Mammary epithelial cell (primary cell): ENCODE measurements at places on chromosomes 5 and 9.

DNA sequence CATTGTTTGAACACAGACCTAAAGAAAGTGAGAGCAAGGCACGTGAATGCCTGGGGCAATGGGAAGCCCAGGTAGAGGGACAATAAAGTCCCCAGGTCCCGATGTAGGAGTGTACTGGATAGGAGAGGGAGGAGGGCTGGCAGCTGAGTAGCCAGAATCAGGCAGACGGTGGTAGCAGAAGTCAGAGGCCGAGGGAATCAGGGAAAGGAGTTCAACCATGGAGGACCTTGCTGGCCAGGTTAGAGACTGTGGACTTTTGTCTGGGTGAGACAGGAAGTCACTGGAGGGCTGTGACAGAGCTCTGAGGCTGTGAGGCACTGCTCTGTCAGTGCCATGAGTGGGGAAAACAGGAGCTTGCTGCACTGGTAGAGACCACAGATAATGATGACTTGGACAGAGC lies 248.2 kb downstream of the EFNA5 start:
- DNase-seq = no peak

- no peak for DNase-seq
These were observed 12.9 kb downstream of the NLN start for GRCh38 chr5:65734921-65735320.

GRCh38 chr5:135179308-135179980 lies 145.4 kb upstream of the PITX1 start:
- DNase-seq = no peak

DNA sequence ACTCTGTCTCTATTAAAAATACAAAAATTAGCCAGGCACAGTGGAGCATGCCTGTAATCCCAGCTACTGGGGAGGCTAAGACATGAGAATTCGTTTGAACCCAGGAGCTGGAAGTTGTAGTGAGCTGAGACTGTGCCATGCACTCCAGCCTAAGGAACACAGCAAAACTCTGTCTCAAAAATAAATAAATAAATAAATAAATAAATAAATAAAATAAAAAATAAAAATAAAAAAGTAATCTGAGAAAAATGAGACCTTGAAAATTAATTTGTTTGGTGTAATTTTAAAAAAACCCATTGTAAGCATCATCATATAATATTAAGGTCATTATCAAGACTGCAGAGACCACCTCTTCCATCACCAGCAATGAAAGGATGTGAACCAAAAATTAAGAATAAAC lies 997.1 kb downstream of the CDH18 start:
- no peak for DNase-seq

- DNase-seq = no peak
These were observed 11.8 kb upstream of the NADK2 start for GRCh38 chr5:36253575-36253974.

- DNase-seq = no peak
These were observed 187.1 kb downstream of the MEF2C start for GRCh38 chr5:88695931-88696330.

DNA sequence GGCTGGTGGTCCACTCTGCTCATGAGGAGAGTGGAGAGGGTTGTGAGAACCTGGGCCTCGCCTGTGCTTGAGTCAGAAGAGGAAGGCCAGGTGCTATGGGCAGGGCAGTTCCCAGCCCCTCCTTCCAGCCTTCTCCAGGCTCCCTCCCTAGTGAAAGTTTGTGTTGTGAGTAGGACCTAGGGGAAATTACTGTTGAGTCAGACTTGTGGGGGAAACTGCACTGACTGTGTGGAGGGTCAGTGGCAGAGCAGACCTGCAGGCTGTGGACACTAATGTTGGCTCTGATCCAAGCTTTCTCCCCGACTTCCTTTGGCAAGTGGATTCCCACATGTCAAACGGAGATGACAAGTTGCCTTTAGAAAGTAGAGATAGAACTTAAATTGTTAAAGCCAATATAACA lies 102.6 kb downstream of the ARHGAP26 start:
- peak; percentile 98 for DNase-seq

GRCh38 chr5:91174396-91174795 lies 208.7 kb downstream of the ARRDC3 start:
- no peak for DNase-seq

DNA sequence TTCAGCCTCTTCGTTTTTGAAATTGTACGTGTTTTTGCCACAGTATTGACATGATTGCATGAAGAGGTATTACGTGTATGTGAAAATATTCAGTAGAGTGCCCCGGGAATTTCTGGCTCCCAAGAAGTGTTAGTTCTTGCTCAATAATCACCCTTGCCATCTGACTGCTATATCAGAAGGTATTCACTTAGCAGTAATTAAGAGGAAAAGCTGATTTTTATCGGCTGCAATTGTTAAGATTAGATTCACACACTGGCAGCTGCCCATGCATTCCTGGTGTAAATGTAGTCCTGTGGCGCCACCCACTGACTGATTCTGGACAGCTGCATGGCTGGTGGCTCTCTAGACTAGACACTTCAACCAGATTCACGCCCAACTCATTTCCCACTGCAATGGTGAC lies 440.1 kb upstream of the ADAMTS16 start:
- DNase-seq = peak; percentile 64

DNA sequence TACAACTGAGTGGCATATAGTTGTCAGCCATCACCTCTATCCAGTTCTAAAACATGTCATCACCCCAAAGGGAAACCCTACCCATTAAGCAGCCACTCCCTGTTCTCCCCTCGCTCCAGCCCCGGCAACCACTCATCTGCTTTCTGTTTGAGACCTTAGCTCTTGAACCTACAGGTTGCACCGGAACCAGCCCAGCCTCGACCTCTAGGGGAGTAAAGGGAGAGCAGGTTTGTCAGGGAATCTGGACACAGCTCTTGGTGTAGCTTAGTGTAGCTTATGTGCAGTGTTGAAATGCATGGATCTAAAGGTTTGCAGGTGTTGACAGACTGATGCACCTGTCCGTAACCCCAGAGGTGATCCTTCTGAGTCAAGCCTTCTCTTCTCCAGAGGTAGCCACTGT lies 30.0 kb downstream of the NEURL1B start:
- DNase-seq = no peak

DNA sequence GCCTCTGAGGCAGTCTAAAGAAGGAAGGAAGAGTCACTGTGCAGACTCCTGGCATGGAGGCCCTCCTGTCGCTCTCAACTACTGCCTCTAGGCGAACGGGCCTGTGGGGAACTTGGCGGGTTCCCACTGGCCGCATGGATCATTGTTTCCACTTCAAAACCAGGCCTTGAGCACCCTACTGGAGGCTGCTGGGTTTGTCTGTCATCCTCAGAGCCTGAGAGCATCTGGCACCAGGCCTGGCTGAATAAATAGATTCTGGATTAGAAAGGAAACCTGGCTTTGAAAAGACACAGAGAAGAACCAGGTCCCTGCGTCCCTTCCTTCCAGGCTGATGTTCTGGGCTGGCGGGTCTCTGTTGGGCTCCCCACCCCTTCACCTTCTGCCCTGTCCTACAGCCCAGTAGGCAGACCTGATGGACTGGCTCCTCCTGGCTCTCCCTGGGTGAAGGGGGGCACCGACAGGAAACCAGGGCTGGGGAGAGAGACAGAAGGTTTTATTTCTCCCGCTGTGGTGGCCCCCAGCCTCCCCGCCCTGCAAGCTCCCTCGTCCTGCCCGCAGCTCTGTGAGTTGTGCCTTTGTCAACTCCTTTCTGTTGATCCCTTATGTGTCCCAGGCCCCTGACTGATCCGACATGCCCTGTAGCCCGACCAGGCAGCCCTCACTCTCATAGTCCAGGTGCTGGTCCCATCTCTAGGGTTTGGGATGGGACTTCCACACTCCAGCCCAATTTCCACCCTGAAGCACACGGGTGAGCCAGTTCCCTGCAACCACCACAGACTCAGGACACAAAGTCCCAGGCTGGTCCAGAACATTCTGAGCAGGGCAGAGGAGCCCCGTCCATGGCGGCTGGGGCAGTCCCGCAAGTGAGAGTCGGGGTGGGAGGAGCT lies 50.1 kb downstream of the ADAMTS2 start:
- DNase-seq = no peak

DNA sequence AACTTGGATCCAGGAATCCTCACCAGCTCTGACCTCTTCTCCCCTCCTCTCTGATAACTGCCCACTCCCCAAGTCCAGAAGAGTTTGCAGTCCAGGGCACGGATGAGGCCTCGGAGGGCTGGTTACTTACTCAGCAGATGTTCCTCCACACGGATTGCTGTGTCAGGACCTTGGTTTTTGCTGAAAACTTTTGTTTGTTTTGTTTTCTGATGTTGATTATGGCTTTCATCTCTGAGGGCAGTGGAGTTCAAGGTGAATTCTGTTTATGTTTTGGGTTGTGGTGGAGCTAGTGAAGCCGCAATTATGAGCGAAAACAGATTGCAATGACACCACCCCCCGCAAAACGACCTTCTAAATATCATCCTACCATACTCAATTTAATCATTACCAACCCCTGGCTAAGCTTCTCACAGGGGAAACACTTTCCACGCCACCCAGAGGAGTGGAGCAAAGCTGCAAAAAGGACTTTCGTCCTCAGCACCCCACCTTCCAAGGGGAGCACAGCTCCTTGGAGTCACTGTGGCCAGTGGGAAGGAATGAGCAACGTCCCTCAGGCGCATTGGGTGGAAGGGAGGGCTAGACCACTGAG lies 92.7 kb upstream of the SAP30L start:
- no peak for DNase-seq

DNA sequence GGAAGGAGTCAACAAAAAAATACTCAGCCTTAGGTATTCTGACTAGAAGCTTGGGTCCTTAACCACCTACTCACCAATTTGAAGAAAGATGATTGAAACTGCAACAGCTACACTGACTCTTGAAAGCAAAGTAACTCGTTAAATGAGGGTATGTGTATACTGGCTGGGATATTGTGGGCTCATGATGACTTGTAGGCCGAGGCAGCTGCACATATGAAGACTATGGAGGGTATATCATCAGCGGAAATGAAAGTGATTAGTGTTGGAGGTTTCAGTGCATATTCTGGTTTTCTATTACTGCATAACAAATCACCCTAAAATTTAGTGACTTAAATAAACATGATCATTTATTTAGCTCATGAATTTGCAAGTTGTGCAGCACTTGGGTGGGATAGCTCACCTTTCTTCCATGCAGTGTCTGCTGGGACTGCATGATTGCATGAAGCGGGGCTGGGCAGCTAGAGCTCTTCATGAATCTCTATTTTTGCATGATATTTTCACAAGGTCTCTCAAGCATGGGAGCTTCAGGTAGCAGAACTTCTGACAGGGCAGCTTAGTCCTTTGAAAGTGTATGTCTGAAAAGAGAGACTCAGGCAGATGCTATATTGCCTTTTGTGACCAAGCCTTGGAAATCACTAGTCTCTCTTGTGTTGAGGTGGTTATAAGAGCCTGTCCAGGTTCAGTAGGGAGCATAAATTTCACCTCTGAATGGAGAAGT lies 96.1 kb upstream of the CDKN2B start:
- DNase-seq = no peak

DNA sequence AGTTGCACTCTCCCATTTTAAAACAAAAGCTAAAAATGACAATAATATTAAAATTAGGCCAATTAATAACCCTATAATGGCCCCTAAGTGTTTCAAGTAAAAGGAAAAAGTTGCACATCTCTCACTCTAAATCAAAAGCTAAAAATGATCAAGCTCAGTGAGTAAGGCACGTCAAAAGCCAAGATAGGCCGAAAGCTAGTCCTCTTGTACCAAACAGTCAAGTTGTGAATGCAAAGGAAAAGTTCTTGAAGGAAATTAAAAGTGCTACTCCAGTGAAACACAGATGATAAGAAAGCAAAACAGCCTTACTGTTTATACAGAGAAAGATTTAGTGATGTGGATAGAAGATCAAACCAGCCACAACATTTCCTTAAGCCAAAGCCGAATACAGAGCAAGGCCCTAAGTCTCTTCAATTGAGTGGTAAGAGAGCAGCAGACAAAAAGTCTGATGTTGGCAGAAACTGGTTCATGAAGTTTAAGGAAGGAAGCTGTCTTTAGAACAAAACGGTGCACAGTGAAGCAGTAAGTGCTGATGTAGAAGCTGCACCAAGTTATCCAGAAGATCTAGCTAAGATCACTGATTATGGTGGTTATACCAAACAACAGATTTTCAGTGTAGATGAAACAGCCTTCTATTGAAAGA lies 144.1 kb upstream of the ACOT12 start:
- DNase-seq = no peak

- peak; percentile 17 for DNase-seq
These were observed 3.6 kb upstream of the CPLX2 start for GRCh38 chr5:175867587-175868347.

GRCh38 chr9:126371007-126371870 lies 44.6 kb downstream of the MVB12B start:
- no peak for DNase-seq

DNA sequence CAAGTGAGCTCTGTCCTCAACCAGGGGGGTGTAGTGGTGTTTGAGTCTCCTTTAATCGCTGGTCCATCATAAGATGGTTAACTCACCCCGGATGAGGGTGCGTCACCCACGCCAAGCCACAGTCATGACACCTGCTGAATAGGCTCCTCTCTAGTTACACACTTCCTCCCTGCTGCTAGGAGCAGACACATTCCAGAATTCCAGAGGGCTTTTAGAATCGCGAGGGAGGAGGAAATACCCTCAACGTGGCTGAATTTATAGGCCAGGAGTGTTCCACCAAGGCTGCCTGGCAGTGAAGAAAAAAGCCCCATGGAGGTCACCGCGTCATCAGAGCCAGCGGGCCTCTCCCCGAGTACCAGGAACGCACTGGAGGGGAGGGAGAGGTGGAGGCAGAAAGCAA lies 5.1 kb downstream of the GLRX start:
- no peak for DNase-seq

- DNase-seq = no peak
These were observed 37.8 kb downstream of the CDH10 start for GRCh38 chr5:24606971-24607370.

DNA sequence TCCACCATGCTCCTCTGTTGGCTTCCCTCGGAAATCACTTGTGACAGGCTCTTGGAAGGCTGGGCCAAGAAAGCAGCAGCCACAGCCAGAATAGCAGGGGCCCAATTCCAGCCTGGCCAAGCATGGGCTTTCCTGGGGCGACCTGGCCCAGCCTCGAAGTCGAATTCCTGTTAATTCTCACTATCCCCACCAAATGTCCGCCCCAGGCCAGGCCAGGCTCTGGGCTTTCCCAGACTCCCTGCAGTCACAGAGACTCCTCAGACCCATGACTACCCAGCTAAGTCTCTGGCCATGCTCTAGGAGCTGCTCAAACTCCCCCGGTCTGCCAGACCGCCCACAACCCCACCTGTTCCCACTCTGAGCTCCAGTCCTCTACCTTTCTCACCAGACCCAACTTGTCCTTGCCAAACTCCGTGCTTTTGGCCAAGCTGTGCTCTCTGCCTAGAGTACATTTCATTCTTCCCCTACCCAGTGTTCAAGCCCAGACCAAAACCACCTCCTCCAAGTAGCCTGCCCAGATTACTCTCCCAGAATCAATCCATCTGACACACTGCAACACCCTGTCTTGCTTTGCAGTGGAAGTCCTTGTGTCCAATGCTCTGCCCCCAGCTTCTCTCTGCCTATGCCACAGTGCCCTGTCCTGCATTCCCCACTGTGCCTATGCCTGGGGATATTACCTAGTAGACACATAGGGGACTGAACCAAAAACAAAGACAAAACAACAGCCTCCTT lies 26.2 kb downstream of the SHB start:
- no peak for DNase-seq

- DNase-seq = no peak
These were observed at the start of gene C9orf50 for GRCh38 chr9:129620669-129621295. Gene C9orf50 (minus strand): TSS chr9:129621101. CDS start chr9:129620574, 527 bp downstream.

GRCh38 chr5:37740331-37741066 lies 99.3 kb downstream of the GDNF start:
- no peak for DNase-seq

- DNase-seq = no peak
These were observed 107.2 kb upstream of the STC2 start for GRCh38 chr5:173435447-173435846.
